ENCODE measurements at places on chromosomes 11 and 22. TPM values are rescaled to one million over a fixed set of nuclear protein-coding genes. Genes with fewer than 3 reads are reported as not detected.
A peak's percentile ranks its signal among the peaks of the same experiment; 100 is the strongest.

- H3K36me3 ChIP-seq: no peaks in the 10 kb centered on the region
- H3K27ac ChIP-seq: no peak overlapping the region
- no peak overlapping the region for H3K4me3 ChIP-seq
- peaks cover 2% of the 10 kb centered on the region for H3K27me3 ChIP-seq
- DNase-seq: no peak
- no peaks in the 10 kb centered on the region for H3K4me1 ChIP-seq
Measured at GRCh38 chr11:70775386-70776075, 377.2 kb downstream of the CTTN start.

Gene MYO7A
- not detected for total RNA-seq

- peaks cover 55% of the 10 kb centered on the region for H3K4me1 ChIP-seq
- no peaks in the 10 kb centered on the region for H3K36me3 ChIP-seq
- no peak for DNase-seq
- no peak overlapping the region for H3K27ac ChIP-seq
- H3K27me3 ChIP-seq: no peaks in the 10 kb centered on the region
Measured at GRCh38 chr22:29629903-29630516, 26.6 kb downstream of the NF2 start.

GRCh38 chr11:47784785-47785381, 17.7 kb upstream of the FNBP4 start:
- no peaks in the 10 kb centered on the region for H3K27me3 ChIP-seq
- peaks cover 30% of the 10 kb centered on the region for H3K36me3 ChIP-seq
- DNase-seq: no peak
- no peak overlapping the region for H3K4me3 ChIP-seq
- no peaks in the 10 kb centered on the region for H3K4me1 ChIP-seq

Gene FAM180B
- not detected for total RNA-seq

Gene EPS8L2
- 7.1 TPM for total RNA-seq

- H3K27me3 ChIP-seq: no peaks in the 10 kb centered on the region
- H3K36me3 ChIP-seq: peaks cover 25% of the 10 kb centered on the region
- peak overlapping the region; percentile 33 for H3K27ac ChIP-seq
- H3K4me1 ChIP-seq: peaks cover 25% of the 10 kb centered on the region
- peak; percentile 55 for DNase-seq
Measured at GRCh38 chr22:18096823-18097222, 13.8 kb upstream of the TUBA8 start.

Gene TTC12
- total RNA-seq: 4.1 TPM

Gene OR52H1
- not detected for total RNA-seq
